Neural crest cell (in vitro differentiated cells): ENCODE measurements at places on chromosomes 6 and 20.

DNA sequence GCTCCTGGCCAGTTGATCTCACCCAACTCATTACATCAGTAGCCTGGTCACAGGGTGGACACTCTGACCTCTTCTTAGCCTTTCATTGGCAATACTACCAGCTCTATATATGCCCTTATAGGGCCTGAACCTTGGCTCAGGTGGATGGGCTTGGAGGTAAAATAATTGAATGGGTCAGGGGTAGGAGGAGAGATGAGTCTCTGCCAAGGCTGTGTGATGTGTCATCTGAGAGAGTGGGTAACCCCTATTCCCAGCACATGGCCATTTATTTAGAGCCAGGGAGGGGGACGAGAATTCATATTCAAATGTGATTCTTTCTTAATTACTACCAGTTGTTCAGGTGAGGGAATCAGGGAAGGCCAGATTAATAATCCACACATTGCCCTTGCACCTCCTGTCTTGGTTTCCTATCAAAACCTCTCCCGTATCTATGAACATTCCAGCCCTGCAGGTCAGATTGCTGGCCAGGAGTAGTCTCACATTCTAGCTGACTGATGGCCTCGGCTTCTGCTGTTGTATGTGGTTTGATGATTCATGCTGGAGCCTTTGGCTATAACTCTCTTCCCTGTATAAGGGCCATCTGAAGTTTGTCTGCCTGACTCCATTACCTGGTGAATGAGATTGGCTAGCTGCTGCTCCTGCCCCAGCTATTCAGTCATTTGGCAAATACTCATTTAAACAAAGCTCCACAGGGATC lies 13.4 kb downstream of the C20orf173 start:
- no peak for DNase-seq

DNA sequence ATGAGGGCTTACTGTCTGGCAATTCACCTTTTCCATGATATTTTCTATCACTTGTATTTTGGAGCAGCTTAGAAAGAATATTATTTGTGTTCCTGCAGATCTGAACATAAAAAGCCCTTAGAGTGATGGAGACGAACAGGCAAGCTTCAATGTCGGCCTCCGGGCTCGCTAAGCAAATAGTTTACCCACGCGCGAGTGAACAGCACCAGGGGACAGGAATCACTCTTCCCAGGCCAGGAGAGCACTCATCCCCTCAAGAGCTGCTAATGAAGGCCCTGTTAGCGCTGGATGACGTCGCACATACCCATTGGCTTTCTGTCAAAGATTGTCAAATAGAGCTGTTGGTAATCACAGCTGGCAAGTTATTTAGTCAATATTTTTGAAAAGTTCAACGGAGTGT lies 395.7 kb downstream of the ZFAND3 start:
- no peak for DNase-seq

- DNase-seq: no peak
Measured at GRCh38 chr6:167512696-167513375, 187.9 kb downstream of the TTLL2 start.

GRCh38 chr6:96923871-96924493 lies 546 bp upstream of the KLHL32 start:
- no peak for DNase-seq
